Gastrocnemius medialis (tissue), 4 donors: ENCODE measurements at places on chromosomes 16 and 17. TPM values are rescaled to one million over a fixed set of nuclear protein-coding genes. Genes with fewer than 3 reads are reported as not detected.

The CNTD1 gene
- not detected for total RNA-seq

The KRT32 gene
- 0.41 TPM for total RNA-seq

The TBC1D26 gene
- total RNA-seq: not detected

The NBR1 gene
- total RNA-seq: 147 TPM

The CAPNS2 gene
- not detected for total RNA-seq

The JPH3 gene
- not detected for total RNA-seq

The CFAP52 gene
- total RNA-seq: not detected

The KRTAP9-2 gene
- not detected for total RNA-seq

The MYH1 gene
- total RNA-seq: 1,569 TPM

The HYDIN gene
- not detected for total RNA-seq

The KRT28 gene
- not detected for total RNA-seq

The CBLN1 gene
- total RNA-seq: 0.18 TPM

The CCL7 gene
- not detected for total RNA-seq

The ZSCAN10 gene
- not detected for total RNA-seq

The METTL22 gene
- 71.5 TPM for total RNA-seq

The MED9 gene
- 20.4 TPM for total RNA-seq

The PRKCB gene
- 1.3 TPM for total RNA-seq

The PGS1 gene
- total RNA-seq: 16.6 TPM
